ENCODE measurements at places on chromosomes 16 and 17.

DNA sequence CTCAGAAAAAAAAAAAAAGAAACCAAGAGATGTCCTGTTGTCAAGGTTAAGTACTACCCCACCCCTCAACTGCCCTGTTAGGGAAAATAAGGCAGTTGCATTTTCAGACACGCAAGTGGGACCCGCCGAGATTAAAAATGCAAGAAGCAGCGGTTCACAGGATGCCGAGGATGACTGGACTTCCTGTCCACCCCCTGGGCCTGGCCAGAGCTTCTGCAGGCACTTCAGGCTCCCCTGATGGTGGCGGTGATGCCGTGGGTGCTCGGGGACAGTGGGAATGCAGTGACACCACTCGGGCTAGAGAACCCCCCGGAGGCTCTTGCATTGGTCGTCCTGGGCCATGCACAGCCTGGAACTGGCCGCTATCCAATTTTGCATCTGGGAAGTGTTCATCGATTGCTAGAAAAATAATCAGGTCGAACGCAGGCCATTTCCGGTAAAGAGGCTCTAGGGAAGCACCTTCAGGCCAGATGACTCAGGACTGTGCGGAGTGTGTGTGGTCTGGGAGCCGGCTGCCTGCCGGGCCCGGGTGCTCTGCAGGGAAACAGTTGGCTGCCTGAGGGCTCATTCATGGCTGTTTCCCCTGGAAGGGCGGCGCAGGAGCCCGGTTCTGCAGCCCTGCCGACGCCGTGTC lies 13.4 kb upstream of the CRISPLD2 start:
- peak; percentile 35 for DNase-seq

- DNase-seq = no peak
Measured at GRCh38 chr17:40901981-40902474, 17.0 kb upstream of the KRT20 start.

GRCh38 chr17:62804822-62805221 lies 3.3 kb downstream of the MARCHF10 start:
- DNase-seq = no peak

- no peak for DNase-seq
Measured at GRCh38 chr17:49928837-49929475, 40.0 kb upstream of the DLX4 start.

DNA sequence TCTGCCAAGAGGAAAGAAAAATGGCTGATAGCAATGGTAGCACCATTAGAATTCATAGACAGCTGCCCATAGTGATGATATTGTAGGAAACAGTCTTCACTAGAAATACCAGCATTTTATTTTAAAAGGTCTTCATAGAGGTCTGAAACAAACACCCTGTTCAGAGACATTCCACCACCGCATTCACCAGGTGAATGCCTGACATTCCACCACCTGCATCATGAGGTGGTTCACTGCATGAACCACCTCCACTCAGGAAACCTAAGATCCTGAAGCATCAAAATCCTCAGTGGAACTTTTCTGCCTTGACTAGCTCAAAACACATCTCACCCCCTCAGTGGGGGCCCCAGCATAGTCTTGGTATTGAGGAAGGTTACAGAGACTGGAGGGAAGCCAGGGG lies 91.5 kb upstream of the COX10 start:
- no peak for DNase-seq

DNA sequence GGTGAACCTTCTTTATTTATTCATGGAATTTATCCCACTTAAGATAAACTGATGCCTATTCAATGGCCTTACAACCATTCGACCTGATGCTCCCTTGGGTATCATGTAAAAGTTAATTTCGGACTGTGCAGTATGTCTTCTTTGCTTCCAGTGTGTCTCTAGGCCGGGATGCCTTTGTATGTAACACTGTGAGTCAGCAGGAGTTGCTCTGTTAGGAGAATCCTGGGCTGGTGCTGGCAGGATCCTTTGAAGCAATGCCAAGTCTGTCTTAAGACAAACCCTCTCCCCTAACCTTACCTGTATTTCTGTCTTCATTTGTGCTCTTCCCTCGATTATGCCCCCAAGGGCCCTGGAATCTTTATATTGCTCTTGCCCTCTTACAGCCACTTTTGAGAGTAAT lies 37.9 kb upstream of the ABCA8 start:
- no peak for DNase-seq

DNA sequence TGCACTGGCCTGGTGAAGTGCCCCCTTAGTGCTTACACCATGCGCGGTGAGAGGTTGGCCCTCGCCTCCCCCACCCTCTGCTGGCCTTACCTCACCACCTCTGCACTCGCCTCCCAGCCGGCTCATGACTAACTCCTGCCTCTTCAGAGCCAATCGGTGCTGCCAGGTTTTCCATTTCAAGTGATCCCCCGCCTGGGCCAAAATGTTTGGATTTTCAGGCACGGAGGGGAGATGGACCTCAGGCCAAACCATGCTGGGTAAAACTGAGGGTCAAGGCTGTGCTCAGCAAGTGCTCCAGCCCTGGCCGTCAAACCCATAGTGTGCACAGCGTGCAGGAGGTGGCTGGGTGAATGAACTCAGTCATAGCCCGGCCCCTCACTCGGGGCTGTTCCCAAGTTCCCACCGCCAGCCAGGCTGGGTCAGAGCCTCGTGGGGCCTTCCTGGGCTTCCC lies 175.4 kb downstream of the SEC14L1 start:
- DNase-seq = peak; percentile 17

GRCh38 chr16:22189473-22190080 lies 16.5 kb upstream of the EEF2K start:
- DNase-seq = peak; percentile 68

GRCh38 chr16:27748868-27749546 lies 199.1 kb downstream of the KATNIP start:
- no peak for DNase-seq

- DNase-seq = no peak
Measured at GRCh38 chr16:87160234-87160636, 157.0 kb downstream of the C16orf95 start.

- no peak for DNase-seq
Measured at GRCh38 chr17:9332132-9332494, 243.5 kb downstream of the STX8 start.

- DNase-seq = no peak
Measured at GRCh38 chr17:33964344-33964979, 290.6 kb upstream of the CCL2 start.

DNA sequence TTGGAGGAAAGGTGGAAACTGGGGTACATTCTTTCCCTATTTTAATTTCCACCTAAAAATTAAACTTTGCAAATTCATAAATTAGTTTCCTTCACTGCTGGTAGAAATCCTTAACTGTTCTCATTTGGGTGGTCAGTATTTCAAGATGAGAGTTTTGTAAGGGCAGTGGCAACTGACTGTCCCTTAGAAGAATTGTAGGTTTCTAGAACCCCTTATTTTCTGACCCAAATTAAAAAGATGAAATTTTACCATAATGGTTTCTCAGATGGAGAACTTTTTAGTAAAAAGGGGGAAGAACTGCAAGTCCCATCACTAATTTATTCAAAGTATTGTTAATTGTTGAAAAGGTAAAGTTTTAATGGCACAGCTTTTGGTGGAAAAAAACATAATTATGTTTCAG lies 5.6 kb downstream of the IGF2BP1 start:
- no peak for DNase-seq

DNA sequence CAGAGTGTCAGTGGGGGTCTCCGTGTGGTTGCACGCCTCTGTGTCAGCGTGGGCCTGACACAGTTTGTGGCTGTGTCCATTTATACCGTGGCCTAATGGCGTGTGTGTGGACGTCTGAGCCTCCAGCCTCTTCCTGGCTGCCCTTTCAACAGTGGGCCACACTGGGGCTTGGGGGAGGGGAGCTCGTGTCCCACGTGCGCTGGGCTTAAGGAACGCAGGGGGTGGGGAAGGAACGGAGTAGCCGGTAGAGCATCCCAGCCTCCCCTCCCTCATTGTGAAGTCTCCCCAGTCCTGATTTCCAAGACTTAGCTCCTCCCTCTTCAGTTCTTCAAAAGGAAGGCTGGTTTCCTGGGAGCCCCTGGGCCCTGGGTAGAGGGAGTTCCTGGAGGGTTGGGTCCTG lies 9.5 kb upstream of the HES7 start:
- DNase-seq = no peak

DNA sequence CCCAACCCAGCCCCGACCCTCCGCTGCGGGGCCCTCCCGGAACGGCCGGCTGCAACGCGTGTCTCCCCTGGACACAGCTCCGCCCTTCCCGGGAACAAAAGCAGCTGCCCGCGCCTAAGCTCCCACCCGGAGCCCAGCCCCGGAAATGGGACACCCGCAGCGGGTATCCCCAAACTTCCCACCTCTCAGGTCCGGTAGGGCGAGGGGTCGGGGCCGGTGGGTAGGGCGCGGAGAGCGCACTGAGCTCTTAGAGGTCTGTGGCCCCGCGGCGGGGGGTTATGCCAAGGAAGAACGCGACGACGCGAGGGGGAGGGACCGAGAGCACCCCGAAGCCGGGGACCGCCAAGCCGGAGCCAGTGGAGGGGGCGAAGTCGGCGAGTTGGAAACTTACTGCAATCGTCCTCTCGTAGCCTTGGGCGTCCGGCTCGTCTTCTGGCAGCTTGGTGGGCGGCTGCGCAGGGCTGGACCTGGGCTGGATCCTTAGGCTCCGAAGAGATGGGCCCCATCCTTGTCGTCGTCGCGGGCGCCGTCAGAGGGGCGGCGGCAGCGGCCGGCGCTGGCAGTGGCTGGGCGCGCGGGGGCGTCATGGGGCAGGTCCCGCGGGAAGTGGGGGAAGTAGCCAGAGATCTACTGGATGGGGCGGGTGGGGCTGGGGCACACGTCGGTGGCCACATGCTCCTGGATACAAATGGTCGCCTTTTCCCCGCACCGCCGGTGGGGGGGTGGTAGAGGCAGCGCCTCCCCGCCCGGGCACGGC lies 6.9 kb downstream of the USP6 start:
- peak; percentile 41 for DNase-seq

GRCh38 chr17:37327341-37328090 lies 48.3 kb upstream of the C17orf78 start:
- DNase-seq = no peak

- DNase-seq = no peak
Measured at GRCh38 chr16:73064212-73064993, 16.5 kb upstream of the ZFHX3 start.

GRCh38 chr17:80959330-80960036 lies 32.2 kb upstream of the CHMP6 start:
- DNase-seq = peak; percentile 29

GRCh38 chr17:381516-381915 lies 28.9 kb upstream of the RPH3AL start:
- DNase-seq = no peak

DNA sequence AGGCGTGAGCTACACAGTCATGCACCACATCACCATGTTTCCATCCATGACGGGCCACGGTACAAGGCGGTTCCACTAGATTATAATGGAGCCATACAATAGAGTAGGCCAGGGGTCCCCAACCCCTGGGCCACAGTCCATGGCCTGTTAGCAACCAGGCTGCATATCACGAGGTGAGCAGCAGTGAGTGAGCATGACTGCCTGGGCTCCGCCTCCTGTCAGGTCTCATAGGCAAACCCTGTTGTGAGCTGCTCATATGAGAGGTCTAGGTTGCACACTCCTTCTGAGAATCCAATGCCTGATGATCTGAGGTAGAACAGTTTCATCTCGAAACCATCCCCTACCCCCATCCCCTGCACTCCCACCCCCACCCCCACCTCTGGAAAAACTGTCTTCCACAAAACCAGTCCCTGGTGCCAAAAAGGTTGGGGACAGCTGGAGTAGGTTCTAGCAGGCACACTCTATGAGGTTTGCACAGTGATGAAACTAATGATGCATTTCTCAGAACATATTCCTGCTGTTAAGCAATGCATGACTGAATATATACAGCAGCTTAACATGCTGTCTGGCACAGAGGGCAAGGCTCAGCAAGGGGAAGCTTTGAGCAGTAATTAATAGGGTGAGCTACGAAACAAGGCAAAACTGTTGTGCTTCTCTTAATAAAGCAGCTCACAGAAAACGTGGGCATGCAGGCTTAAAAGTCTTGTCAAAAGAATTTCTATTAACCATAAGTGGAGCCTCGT lies 108.0 kb downstream of the VPS53 start:
- no peak for DNase-seq

DNA sequence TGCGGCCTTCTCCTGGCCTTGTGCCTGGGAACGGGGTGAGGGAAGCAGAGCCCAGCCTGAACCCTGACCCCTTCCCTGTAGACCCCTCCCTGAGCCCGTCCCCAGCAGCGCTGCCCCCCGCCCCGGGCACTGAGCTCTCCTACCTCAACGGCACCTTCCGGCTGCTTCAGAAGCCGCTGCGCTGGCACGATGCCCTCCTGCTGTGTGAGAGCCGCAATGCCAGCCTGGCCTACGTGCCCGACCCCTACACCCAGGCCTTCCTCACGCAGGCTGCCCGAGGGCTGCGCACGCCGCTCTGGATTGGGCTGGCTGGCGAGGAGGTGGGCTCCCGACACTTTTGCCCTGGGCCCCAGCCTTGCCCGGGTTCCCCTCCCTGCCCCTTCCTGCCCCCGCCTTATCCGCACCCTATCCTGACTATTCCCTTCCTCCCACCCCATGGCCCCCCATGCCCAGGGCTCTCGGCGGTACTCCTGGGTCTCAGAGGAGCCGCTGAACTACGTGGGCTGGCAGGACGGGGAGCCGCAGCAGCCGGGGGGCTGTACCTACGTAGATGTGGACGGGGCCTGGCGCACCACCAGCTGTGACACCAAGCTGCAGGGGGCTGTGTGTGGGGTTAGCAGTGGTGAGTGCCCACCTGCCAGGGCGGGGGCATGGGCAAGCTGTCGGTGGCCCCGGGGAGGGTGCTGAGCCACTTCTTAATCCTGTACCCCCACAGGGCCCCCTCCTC lies 62.1 kb downstream of the MRC2 start:
- DNase-seq = no peak

DNA sequence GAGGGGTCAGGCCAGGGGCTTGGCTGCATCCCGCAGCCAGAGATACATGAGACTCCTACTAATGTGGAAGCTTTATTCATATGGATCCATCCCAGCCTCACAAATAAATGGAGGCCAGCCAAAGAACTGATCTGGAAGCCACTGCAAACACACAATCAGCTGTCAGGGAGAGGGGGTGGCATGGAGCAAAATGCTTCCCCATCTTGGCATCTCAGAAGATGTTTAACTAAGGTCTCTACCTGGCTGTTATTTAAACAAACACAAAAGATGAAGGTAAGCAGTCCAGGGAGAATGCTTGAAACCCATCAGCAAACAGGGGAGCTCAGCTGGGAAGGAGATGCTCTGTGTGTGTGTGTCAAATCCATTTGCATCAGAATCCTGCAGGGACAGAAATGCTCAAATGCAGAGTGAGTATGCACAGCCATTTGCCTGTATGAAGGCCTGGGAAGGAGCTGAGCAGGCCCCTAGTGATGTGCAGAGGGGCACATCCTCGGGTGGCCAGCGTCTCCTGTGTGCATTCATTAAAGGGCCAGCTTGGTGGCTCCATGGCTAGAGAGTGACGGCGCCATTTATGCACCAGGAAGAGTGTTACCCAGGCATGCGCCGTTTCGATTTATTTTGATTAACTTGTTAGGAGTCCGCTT lies 34.2 kb upstream of the IRX3 start:
- DNase-seq = no peak

GRCh38 chr17:76872221-76872873 lies 4.1 kb downstream of the MGAT5B start:
- DNase-seq = no peak

GRCh38 chr17:54771409-54771915 lies 129.2 kb upstream of the TOM1L1 start:
- no peak for DNase-seq

GRCh38 chr16:1794221-1794871 lies 841 bp upstream of the IGFALS start:
- DNase-seq = no peak

GRCh38 chr16:48452991-48453760 lies 68.0 kb upstream of the SIAH1 start:
- no peak for DNase-seq

- DNase-seq = no peak
Measured at GRCh38 chr17:60851181-60851580, 173.5 kb downstream of the BCAS3 start.

- DNase-seq = no peak
Measured at GRCh38 chr17:40560592-40561293, 4.5 kb downstream of the CCR7 start.

Measured in glutamatergic neuron (in vitro differentiated cells).